ENCODE measurements at places on chromosomes 2 and 18.

GRCh38 chr2:40564184-40564583, 112.3 kb upstream of the SLC8A1 start:
- DNase-seq = no peak

DNA sequence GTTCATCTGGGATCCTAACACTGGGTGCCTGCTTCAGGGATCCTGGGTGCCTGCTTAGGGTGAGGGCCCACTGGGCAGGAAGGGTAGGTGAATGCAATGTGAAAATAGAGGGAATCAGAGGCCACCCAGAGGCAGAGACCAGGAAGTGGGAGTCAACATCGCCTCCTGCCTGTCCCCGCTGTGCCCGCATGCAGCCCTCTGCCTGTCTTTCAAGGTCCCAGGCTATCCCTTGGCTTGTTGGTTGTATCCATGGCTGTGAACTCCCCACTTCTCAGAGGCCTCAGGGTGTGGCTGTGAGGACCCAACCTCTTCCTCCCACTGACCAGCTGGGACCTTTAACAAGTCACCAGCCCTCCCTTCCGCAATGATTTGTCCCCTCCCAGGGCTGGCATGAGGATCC, 26.5 kb downstream of the PSD4 start:
- no peak for DNase-seq

DNA sequence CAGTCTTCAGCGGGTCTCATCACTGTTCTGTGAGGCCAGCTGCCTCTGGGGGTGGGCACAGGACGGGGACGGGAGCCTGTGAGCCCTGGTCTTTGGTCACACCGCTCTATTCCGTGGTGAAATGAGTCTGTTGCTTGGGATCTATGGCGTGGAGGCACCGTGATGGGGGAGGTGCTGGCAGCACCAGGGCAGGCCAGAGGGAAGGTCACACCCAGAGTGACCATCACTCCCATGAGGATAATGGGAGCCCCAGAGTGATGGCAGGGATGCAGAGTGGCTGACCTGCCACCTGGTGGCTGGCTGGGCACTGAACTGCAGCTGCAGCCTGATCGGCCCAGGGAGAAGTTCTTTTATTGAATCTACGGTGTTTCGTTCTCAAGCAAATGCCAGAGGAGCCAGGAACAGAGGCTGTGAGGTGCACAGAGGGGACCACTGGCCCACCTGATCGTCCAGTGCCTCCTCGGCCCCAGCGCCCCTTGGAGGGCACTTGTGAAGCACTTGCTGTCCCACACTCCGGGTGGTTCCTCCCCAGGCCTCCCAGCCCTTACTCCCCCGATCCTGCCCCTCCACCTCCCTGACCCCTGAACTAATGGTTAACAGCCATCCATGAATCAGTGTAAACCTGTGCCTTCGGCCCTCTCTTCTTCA, 17.9 kb downstream of the KCNIP3 start:
- no peak for DNase-seq

- no peak for DNase-seq
Measured at GRCh38 chr18:48064978-48065600, 134.6 kb upstream of the SMAD2 start.

DNA sequence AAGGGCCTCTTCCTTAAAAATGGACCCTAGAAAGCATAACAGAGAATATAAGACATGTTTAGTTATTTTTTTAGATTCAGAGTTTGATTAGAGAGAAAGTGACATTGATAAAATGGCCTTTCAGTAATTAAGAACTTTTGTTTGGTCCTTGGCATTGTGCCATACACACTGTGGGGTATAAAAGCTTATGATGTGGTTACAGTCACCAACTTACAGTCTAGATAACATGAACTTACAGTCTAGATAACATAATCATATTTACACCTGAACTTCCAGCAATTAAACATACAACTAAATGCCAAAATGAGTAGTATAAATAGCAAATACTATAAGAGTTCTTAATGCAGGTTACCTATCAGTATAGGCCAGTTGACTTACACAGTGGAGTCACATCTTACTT, 25.6 kb upstream of the EFEMP1 start:
- DNase-seq = no peak

GRCh38 chr2:237942513-237942899, 24.3 kb upstream of the UBE2F start:
- DNase-seq = no peak

DNA sequence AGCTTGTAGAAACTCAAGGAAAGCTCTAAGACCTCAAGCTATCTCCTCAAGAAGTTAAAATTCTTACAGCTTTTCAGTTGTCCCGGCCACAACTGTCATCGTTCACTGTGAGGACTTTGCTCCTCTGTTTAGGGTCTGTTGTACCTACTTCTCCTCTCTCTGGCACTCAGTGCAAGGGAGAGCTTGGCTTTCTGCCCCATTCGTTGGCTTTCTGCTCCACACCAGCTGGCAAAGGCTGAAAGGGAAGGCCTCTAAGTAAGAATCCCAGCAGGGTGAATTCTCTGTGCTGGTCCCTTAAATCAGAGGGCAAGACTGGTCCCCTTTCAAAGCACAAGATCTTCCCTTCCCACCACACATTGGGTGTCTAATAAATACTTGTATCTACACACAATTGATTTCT, 17.3 kb downstream of the ZBTB7C start:
- DNase-seq = no peak

DNA sequence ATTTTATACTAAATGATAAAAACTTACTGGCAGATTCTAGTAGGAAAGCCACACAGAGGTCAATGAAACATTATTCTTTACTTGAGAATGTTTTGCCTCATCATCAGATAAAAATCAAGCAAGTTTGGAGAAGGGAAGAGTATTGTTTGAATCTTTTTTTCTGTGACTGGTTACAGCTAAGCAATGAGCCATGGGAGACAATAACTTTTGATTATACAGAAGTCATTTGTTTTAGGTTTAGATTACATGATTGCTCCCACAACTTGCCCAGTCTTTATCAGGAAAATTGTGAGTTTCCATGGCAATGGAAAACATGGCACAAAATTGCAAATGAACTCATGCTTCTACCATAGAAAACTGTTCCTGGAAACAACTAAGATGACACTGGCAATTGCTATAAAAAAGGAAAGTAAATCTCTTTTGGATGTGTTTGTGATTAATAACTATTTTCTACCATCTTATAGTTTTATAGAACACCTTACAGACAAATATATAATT, 476.8 kb downstream of the MBD2 start:
- no peak for DNase-seq

GRCh38 chr18:34767601-34768027, 57.5 kb downstream of the DTNA start:
- no peak for DNase-seq

DNA sequence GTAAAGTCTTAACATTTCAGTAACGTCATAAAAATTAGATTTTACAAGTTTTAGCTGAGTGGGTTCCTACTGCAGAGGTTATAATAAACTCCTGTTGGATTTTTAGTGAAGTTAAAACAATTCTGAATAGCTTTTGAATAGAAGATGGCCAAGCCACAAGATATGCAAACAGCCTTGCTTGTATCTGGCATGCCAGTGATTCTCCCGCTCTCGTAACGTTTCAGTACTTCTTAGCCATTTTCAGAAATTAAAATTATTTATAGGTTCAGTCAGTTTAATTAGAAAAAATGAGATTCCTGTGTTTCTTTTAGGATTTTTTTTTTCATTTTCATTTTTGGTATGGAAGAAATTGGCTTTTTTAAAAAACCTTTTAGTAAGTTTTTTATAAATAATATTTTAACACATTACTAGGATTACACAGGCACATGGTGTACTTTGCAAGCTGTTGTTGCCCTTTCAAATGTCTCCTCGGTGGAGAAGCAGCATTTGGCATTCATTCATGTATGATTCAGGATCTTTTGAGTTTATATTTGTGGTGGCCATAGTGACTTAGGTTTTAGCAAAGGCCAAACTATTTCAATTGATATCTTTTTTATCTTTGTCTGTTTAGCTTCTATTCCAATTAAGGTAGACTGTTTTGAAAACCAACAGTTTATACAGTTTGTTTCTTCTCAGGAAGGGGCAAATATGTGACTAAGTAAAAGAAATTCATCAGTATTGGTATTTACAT, 30.6 kb upstream of the RND3 start:
- no peak for DNase-seq

- DNase-seq = no peak
Measured at GRCh38 chr18:58495207-58495606, 133.7 kb downstream of the ALPK2 start.

DNA sequence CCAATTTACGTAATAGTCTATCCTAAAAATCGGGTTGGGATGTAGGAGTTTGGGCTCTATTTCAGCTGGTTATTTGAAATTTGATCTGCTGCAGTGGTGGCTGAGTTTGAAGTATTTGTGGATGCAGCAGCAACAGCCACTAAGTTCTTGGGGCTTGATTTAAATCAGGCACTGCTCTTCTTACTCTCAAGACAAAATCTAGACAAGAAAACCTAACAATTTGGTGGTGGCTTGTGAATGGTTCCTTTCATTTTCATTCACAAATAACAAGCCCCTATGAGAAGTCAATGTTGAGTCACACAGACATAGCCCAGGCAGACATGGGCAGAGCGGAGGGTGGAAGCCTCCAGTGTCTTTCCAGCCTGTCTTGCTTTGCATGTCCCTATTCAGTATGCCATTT, 199.3 kb downstream of the LTBP1 start:
- DNase-seq = no peak

GRCh38 chr2:3254442-3254941, 123.1 kb downstream of the EIPR1 start:
- no peak for DNase-seq

GRCh38 chr18:10085876-10086275, 172.1 kb downstream of the VAPA start:
- no peak for DNase-seq

- DNase-seq = no peak
Measured at GRCh38 chr2:39027421-39027820, 93.4 kb downstream of the SOS1 start.

- no peak for DNase-seq
Measured at GRCh38 chr2:27954221-27954673, 63.7 kb downstream of the BABAM2 start.

- no peak for DNase-seq
Measured at GRCh38 chr2:100212850-100213249, 70.5 kb upstream of the AFF3 start.

- DNase-seq = no peak
Measured at GRCh38 chr2:58428096-58429013, 187.2 kb upstream of the FANCL start.

DNA sequence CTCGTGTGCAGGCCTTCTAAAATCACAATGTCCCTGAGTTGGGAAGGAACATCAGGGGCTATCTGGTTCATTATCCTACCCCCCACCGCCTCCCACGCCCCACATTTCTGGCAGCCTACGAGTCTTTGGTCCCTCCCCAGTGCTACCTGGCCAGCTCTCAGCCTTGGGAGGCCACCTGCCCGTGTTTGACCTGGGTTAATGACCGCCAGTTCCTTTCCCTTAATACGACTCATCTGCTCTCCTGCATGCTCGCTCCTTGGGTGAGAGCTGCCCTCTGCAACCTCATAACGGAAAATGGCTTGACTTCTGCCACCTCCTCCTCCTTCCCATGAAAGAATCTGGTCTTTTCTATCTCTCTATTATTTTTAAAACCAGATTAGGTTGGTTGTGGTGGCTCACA, 112.5 kb downstream of the NEDD4L start:
- no peak for DNase-seq

DNA sequence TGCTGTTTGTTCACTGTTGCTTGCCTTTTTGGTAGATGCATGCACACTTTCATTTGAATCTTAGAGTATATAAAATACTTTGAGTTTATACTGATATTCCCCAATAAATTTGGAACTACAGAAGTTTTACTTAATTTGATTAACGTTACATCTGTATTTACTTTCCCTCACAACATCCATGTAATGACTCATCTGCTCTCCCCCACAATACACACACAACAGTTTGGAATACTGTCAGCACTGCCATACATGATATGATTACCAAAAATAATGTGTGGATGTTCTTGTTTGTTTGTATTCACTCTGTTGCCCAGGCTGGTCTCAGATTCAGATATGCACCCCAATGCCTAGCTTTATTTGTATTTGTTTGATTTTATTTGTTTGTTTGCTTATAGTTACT, 144.2 kb downstream of the WDR7 start:
- DNase-seq = no peak

DNA sequence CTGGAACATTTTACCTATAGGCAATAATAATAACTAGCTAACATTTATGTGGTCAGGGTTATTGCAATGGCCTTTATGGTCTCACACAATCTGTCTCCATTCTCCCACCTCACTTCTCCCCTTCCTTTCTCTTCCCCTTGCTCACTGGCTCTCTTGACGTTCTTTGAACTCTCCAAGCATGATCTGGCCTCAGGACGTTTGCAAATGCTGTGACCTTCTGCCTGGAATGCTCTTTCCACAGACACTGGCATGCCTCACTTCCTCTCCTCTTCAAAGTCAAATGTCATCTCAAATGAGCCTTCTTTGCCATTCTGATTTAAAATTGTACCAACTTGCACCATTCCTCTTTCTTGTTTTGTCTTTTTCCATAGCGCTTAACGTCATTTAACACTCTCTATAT, 25.3 kb upstream of the GCG start:
- no peak for DNase-seq

GRCh38 chr2:98913916-98914712, 21.9 kb downstream of the CRACDL start:
- DNase-seq = no peak

DNA sequence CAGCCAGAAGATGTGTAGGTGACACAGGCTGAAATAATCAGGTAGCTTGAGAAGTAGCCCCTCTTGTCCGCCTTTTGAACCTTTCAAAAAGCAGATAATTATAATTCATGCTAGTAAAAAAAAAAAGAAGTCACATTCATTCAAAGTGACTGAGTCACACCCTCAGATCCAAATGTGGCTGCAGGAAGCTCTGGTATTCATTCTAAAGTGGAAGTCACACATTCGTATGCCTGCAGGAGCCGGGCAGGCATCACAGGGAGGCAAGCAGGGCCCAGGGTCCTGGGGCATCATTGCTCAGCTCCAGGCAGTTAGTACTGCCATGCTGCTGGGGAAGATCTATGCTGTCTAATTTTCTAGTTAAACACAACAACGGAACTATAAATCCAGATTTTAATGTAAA, 21.7 kb upstream of the RAB11FIP5 start:
- DNase-seq = no peak
